H54 (cell line): ENCODE measurements at places on chromosomes 1 and 21.

DNA sequence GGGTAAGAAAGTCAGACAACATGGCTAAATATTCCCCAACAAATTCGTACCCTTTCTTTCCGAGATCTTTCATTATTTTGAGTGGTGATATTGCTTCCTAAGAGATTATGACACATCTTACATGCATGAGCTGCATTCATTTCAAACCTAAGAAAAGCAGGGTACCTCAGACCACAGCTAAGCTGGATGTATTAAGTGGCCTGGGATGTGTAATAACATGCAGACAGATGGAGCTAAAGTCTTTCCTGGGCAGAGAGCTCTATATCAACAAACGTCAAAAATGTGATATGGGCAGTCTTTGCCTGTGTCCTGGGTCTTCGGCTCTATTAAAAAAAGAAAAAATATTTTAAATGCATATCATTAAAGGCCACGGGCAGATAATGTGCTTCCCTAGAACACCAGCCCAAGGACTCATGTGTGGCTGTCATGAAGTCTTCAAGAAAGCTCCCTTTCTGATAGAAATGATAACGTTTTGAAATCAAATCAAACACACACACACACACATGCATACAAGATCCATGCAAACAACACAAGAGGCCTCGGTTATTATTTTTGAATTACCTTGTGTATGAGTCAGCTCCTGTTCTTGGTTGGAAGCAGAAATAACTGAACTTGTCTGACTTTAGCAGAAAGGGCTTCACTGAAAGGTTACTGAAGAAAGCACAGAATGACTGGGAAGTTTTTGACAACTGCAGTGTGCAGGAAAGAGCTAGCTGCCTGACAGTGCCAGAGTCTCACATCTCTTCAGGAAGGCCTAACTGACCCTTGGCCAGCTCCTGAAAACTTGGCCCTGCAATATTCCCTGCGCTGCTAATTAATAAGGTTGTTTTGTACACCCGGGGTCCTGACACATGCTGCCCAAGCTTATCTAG, 231.2 kb downstream of the DSCAM start:
- no peak for DNase-seq

DNA sequence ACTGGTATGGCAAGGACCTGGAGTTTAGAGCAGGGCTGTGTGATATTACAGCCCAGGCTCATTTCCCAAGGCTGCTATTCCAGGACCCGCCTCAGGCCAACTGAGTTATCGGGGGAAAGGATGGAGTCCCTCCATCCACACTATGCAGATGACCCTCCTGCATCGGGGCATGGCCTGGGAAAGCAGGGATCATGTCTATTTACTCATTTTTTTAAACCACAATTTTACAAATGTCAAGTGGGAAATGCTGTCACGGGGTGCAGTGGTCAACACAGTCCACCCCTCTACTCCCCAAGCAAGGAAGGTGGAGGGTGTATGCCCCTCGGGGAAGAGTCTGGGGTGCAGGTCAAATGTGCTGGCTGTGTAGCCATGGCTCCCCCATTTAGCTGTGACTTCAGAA, 6.1 kb upstream of the CLEC20A start:
- DNase-seq, result no peak

GRCh38 chr1:93047618-93048017, 31.5 kb upstream of the MTF2 start:
- DNase-seq, result no peak

- no peak for DNase-seq
These were observed 559.3 kb upstream of the USP24 start for GRCh38 chr1:55774446-55774845.

DNA sequence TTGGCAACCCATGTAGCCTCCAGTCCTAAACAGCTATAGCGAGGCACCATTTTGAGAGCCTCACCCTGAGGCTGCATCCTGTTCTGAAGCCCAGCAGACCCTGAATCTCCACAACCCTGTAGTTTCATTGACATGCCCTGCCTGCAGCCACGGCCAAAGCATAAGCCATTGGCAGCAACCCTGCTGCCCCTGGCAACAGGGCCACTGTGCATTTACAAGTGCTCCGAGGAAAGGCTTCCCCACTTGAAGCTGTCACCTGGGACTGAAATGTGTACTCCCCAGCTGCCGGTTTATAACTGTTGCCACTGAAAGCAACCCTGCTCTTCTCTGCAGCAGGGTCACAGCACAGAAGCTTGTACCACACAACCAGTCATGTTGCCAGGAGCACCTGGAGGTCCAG, 124.2 kb upstream of the OLFM3 start:
- DNase-seq, result no peak
